ENCODE measurements at places on chromosomes 16 and 17.
A peak's percentile ranks its signal among the peaks of the same experiment; 100 is the strongest.

DNA sequence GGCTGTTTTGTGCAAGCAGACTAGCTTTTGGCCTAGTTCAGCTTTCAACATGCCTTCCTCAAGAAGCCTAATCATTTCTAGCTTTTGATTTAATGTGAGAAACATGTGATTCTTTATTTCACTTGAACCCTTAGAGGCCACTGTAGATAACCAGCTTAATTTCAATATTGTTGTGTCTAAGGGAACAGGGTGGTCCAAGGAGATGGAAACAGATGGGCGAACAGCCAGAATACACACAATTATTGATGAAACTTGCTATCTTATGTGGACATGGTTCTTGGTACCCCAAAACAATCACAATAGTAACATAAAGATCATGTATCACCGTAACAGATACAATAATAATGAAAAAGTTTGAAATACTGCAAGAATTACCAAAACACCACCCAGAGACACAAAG is 4.8 kb downstream of the NPRL3 start:
- no peak for DNase-seq

DNA sequence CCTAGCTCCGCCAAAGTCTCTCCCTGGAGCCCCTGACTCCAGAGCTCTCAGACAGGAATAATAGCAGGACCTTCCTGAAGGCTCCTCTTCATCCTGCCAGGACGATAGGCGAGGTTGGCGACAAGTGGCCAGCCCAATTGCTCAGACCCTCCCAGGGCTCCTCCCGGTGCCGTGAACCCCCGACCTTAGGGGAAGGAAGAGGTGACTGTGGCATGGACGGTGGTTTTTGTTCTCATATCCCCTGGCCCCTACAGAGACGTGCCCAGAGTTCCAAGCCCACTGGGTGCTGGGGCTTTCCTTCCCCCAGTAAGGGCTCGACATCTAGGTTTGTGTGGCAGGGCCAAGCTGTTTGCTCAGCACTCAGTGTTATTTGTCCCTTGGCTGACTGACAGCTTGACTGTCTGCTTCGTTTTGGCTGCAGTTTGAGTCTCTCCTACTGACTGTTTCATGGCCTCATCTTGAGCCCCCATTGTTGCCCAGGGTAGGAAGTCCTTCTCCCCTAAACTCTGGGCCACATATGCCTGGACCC is 4.6 kb upstream of the ADCY7 start:
- no peak for DNase-seq

DNA sequence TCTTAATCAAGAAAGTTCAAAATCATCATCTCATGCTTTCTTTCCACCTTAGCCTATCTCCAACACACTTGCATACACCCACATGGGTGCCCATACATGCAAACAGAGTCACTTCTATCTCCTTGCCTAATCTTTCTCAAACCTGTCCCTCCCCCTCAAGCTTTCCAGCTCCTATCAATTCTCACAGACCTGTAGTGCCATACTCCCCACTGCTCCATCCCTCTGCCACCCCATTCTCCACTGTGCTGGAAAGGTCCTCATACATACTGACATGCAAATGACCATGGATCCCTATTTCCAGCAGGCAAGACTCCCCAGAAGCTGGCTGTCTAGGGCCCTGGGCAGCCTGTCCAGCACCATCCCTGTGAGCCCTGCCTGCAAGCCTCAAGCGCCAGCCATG is 320.4 kb upstream of the CCL2 start:
- DNase-seq = no peak

DNA sequence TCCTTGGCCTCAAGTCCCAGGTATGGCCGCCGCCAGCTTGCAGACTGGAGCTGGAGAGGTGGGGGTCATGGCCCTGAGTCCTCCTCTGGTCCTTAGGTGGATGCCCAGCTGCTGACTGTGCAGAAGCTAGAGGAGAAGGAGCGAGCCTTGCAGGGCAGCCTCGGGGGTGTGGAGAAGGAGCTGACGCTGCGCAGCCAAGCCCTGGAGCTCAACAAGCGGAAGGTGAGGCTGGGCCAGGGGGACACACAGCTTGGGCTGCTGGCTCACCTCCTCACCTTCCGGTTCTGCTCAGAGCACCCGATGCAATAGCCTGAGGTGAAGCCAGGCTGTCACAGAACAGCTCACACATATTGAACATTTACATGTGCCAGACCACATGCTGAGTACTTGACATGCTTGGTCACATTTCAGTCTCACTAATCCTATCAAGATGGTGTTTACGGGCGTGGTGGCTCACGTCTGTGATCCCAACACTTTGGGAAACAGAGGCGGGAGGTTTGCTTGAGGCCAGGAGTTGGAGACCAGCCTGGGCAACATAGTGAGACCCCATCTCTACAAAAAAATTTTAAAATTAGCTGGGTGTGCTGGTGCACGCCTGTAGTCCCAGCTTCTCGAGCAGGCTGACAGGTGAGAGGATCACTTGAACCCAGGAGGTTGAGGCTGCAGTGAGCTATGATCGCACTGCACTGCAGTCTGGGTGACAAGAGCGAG is 7.4 kb downstream of the RNF40 start:
- no peak for DNase-seq

- DNase-seq = no peak
These were observed 53.1 kb upstream of the CHMP6 start for GRCh38 chr17:80938556-80938955.

DNA sequence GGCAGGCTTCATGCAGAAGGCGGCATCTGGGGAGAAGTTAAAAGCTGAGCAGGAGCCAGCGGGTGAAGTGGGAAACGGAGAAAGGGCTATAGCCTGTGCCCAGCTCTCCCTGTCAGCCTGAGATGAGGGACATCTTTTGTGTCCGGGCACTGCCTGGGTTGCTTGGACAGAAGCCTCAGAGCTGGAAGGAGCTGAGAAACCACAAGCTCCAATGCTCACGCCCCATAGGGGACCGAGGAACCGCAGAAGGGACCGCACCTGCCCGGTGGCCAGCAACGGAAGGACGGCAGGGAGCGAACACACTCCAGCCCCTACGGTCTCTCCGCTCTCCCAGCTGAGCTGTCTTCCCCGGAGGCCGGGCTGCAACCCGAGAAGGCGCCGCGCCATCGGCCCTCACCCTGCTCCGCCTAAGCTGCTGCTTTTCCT is 175.8 kb downstream of the NPIPB11 start:
- DNase-seq = no peak

- DNase-seq = no peak
These were observed 205.9 kb upstream of the ASIC2 start for GRCh38 chr17:33499040-33499439.

- peak; percentile 85 for DNase-seq
These were observed 4.3 kb downstream of the VAMP2 start for GRCh38 chr17:8158267-8159031.

GRCh38 chr16:12541672-12542071 is 262.0 kb downstream of the CPPED1 start:
- DNase-seq = no peak

GRCh38 chr16:83530293-83530692 is 277.5 kb upstream of the HSBP1 start:
- no peak for DNase-seq

- DNase-seq = no peak
These were observed 28.0 kb upstream of the SNN start for GRCh38 chr16:11639925-11640899.

DNA sequence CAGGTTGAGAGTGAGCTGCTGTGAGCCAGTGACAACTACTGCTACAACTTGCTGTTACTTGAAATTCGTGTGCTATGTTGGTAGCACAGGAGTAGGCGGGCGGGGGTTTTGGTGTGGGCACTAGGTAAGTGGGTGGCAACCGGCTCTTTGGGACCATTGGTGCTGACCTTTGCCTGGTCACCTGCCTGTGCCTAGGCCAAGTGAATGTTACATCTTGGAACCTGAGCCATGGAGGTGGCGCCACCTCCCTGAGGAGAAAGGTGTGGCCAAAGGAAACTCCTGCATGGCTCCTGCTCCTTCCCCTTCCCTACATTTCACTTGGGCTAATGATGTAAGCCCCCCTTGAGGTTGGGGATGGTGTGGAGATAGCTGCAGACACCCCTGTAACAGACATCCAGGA is 25.4 kb upstream of the ARHGAP23 start:
- no peak for DNase-seq

GRCh38 chr16:19389246-19389645 is 28.4 kb upstream of the TMC5 start:
- DNase-seq = peak; percentile 32

DNA sequence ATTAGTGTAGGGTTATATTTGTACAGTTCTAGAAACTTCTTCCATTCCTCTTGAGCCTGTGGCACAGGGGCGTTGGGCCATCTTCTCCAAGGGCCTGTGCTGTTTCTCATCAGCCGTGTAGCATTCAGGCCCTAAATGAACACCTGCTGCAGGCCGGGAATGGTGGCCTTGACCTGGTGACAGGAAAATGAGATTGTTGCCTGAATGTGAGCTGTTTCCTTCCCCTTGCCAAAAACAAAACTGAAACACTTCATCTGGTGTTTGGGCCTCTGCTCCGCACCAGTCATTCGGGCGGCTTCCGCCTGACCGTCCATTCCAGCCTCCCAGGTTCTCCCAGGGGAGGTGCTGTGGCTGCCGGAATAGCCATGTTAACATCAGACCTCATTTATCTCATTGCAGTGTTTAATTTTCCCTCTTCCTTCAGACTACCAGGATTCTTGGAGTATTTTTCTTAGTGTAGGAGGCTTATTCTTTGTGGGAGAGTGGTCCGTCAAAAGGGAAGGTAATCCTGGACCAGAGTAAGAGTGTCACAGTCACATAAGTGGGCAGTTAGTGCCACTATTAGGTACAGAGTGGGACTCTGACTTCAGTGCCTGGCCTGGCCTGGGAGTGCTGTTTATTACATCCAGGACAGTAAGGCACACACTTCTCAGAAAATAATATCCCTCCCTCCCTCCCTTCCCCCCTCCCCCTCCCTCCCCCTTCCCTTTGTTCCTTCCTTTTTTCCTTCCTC is 61.9 kb downstream of the WWP2 start:
- DNase-seq = no peak

DNA sequence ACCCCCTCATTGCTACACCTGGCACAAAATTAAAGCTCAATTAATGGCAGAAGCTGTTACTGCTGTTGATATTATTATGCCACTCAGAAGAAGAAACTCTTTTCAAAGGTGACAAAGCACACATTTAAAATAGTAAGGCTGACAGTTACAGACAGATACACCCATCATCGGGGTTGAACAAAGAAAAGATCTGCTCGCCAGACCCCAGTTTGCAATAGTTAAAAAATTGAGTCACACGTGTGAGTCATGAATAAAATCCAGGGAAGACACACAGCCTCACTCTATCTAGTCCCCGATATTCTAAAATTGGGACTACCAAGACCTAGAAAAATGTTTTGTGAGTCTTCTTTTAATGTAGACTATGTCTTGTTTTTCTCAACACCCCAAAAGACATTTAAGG is 330.0 kb upstream of the SOX9 start:
- DNase-seq = no peak

GRCh38 chr17:70168044-70168976 is 1.0 kb upstream of the KCNJ2 start:
- no peak for DNase-seq
